Sciatic nerve (tissue), 2 donors: ENCODE measurements at places on chromosomes 3 and 15. TPM values are rescaled to one million over a fixed set of nuclear protein-coding genes. Genes with fewer than 3 reads are reported as not detected.

CSPG5 gene
- 0.67 TPM for total RNA-seq

DHFR2 gene
- 11.5 TPM for total RNA-seq

AADACL2 gene
- not detected for total RNA-seq

RPL15 gene
- 1,125 TPM for total RNA-seq

TM6SF1 gene
- total RNA-seq, result 7.8 TPM

GUCA1C gene
- total RNA-seq, result not detected

FANCD2OS gene
- total RNA-seq, result not detected

BSN gene
- total RNA-seq, result 0.62 TPM

ANKRD63 gene
- not detected for total RNA-seq

P3H2 gene
- 18.9 TPM for total RNA-seq

THPO gene
- total RNA-seq, result 1.2 TPM

CCDC9B gene
- 37.8 TPM for total RNA-seq

ARPP21 gene
- 0.62 TPM for total RNA-seq

TIMP4 gene
- 13.2 TPM for total RNA-seq

GHSR gene
- not detected for total RNA-seq

NAA80 gene
- total RNA-seq, result 20.7 TPM

RUBCN gene
- 47.9 TPM for total RNA-seq

PODXL2 gene
- total RNA-seq, result 12.1 TPM

CLDN18 gene
- total RNA-seq, result 0.09 TPM

C3orf22 gene
- not detected for total RNA-seq

CIB1 gene
- 43.3 TPM for total RNA-seq
